Hippocampal formation (tissue), 2 donors: ENCODE measurements at places on chromosomes 16 and 17.

DNA sequence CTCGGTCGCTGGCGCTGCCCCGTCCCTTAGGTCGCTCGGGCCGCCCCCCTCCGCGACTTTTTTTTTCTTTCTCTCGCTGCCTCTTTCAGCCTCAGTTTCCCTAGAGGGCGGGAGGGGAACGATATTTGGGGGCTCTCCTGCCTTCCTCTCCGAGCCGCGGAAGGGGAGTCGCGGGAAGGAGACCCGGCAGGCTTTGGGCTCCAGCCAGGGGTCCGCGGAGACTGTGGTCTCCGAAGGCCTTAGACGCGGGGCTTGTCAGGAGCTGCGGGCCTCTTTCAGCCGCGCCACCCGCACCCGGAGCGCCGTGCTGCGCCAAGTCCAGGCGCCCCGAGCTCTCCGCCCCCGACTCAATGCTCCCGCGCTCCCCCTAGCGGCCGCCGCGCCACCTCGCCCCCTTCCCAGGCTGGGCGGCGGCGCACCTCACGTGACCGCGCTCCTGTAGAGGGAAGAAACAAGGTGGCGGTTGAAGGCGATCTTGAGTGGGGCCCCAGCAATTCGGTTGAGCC, at the start of gene LRRC37B:
TSS of gene LRRC37B (plus strand) at position 427 of the 506 bp plus-strand sequence. CDS start 14,010 bp downstream, outside the sequence.
- peak; percentile 82 for DNase-seq

DNA sequence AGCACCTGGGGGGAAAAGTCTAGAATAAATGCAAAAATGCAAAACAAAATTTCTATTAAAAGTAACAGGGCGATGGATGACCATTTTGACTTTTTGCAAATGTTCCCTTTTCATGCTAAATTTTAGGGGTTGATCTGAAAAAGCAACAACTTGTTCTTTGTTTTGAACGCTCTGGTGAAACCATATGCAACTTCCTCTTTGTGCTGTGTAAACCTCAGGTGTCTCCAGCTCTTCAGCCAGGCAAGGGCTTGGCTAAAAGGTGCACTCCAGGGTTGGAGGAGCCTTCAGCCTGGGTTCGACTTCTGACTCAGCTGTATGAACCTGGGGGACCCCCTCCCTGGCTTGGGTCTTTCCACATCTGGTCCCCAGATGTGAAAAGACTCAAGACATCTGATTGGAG, 9.5 kb downstream of the IRF8 start:
- no peak for DNase-seq

GRCh38 chr16:35724551-35724950, 2265.1 kb downstream of the TP53TG3F start:
- no peak for DNase-seq

- no peak for DNase-seq
These were observed 2.5 kb downstream of the SLC22A31 start for GRCh38 chr16:89197633-89198416.

DNA sequence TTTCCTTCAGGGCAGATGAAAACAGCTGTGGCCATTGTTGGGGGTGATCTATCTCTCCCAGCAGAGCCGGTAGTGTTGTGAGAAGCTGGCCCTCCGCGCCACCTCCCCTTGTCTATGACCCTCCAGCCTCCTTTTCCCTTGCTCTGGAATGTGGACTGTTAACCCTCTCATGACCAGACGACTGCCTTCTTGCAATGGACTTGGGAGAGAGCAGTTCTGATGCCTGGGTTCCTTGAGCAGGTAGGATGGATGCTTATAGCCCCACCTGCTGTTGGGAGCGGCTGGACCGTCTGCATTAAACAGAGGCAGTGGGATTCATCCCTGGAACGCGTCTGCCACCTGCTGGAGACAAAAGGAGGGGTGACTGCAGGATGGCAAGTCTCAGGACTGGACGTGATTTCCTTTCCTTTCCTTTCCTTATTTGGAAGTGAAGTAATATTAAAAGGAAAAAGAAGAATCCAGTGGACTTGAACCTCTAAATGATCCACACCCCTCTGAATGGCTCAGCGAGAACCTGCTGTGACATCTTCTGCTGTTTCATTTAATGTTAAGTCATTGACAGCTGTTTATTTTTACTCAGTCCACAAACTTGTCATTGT, 1.8 kb upstream of the SOST start:
- peak; percentile 88 for DNase-seq

- DNase-seq, result no peak
These were observed 44.8 kb downstream of the GLG1 start for GRCh38 chr16:74562117-74562516.

GRCh38 chr16:9212621-9213020, 121.2 kb downstream of the HAPSTR1 start:
- no peak for DNase-seq

DNA sequence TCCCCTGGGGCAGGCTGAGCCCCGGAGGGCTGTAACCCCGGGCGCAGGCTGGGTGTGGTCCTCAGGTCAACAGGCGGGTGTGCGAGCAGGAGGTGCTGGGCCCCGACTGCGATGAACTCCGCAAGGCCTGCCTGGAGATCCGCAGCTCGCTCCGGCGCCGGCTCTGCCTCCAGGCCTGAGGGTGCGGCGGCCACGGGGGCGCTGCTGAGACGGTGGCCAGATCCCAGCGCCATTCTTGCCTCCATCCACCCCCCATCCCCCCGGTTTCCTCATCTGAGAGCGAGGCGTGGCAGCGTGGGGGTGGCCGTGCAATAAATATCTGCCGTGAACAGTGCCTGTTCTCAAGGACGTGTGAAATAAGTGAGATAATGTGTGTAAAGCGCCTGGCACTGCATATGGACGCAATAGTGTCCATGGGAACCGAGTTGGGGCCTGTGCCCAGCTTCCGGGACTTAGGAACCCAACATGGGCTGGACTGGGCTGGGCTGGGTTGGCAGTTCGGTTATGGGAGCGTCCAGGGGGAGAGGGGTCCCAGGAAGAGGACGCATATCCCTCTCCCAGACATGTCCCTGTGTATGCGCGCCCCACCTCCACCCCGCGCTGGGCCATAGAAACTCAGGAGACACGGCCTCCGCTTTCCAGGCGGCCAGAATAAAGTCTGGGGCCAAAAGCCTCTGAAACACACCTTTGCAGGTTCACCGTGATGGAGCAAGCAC, 15.0 kb downstream of the ZNF213 start:
- DNase-seq, result peak; percentile 9

GRCh38 chr17:6462692-6463091, 18.4 kb downstream of the PIMREG start:
- DNase-seq, result no peak

DNA sequence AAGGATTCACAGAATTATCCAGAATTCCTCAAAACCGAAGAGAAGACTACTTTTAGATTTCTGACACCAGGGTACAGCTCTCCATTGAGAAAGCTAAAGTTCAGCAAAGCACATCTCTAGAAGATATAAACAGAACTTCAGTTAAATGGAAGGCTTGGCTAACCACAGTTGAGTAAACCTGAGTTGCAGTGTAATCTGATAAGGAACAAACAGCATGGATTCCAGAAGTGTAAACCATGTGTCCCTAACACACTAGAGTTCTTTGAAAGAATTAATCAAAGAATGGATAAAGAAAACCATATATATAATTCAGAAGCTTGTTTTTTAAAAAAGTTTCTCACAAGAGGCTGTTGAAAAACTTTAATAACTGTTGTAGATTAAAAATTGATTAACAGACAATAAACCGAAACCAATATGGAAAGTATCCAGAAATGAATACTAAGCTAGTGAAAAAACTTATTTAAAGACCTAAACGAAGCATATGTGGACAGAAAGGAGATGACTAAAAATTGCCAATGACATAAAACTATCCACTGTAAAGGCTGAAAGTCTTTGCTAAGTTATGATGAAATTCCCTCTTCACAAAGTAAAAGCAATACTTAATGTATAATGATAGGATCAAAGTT, 4.3 kb downstream of the RNF43 start:
- no peak for DNase-seq

- no peak for DNase-seq
These were observed 7.0 kb downstream of the TRPV2 start for GRCh38 chr17:16422416-16422815.

GRCh38 chr16:89615596-89616090, 2.2 kb downstream of the DPEP1 start:
- DNase-seq, result no peak

GRCh38 chr16:81467072-81467471, 22.5 kb downstream of the CMIP start:
- no peak for DNase-seq

DNA sequence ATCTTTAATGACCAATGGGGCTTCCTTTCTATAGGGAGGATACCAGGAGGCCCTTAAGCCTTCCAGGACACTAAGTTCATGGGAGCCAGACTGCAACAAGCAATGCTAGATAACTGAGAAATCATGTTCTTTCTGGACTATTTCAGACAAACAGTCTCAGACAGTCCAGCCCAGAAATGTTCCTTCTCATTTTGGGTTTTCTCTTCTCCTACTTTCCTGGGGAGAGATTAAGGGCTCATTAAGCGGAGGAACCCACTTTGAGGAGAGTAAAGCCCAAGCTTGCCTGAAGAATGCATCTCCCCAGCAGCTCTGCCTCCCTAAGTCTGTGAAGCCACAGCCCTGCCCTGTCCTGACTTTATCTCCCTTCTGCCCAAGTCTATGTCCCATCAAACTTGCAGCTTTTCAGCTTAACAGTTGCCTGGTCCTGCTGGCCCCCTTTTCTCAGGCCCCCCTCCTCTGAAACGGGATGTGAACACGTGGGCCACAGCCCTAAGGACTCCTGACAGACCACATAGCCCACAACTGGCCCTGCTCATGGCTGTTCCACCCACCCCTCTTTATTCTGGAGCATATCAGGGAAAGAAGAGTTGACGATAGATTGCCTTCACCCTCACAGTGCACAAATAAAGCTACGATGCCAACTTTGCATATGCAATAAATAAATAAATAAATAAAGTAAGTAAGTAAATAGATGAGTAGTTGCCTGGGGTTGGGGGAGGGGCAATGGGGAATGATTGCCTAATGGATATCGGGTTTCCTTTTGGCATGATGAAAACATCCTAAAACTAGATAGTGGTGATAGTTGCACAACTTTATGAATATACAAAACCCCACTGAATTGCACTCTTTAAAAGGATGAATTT, 111.0 kb downstream of the N4BP1 start:
- DNase-seq, result no peak

DNA sequence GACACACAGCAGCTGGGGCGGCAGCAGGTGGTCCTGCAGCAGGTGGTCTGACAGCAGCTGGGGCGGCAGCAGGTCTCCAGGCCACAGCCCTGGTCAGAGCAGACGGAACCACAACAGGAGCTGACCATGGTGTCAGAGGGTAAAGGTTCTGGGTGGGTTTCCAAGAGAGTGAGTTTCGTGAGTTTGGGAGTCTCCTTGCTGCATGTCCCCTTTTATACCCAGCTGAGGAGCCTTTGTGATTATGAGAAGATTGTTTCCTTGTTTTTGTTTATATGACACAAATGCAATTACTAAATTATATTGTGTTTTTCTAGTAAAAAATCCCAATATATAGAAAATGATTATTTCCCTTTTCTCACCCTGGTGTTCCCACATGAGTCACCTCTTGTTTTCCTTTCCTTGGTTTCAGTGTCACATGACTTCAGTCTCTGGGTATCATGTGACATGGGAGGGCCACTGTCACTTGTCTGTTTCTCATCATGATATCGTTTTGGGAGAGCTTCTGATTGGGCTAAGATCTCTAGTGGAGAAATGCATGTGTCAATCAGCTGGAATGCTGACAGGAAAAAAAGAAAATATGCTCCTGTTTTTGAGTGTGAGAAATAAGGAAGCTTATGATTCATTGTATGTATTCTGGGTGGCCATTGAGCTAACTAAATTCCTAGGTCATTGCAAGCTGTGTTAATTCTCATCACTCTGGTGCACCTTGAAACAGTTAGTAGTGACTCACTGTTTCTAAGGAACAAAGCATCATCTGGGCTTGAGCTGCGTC, at the start of gene KRTAP4-6:
TSS of gene KRTAP4-6 (minus strand) at position 185 of the 772 bp plus-strand sequence. CDS start at position 128, 57 bp downstream.
- no peak for DNase-seq

DNA sequence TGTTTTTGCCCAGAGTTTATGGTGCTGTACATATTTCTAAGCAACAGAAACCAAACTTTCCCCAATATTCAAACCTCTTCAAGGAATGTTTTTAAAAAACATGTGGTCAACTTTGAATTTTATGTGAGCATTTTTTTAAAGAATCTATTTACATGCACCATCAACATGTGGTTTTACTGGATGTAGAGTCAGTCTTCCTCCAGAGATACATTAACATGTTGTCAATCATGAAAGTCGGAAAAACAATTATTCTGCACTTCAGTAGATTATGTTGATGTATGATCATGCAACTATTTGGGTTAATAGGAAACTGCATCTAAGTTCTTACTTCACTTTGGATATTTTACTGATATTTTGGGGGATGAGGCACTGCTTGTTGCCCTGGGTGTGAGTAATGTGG, 208.6 kb downstream of the FOXL1 start:
- no peak for DNase-seq

GRCh38 chr17:46099865-46100264, 93.4 kb downstream of the KANSL1 start:
- DNase-seq, result no peak

DNA sequence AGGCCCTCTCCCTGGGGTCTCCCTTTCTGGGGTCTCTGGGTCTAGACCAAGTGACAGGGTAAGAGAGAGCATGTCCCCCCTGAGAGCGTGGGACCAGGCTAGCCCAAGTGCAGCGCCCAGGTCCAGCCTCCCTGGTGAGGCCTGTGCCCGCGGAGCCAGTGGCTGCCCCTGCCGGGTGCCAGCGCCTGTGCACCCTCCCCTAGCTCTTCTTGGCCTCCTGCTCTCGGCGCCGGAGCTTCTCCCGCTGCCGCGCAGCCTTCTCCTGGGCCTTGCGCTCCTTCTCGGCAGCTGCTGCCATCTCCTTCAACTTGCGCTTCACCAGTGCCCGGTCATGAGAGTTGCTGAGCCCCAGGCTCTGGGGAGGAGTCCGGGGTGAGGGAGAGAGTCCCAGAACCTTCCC, 17.3 kb downstream of the SAMD14 start:
- DNase-seq, result no peak

DNA sequence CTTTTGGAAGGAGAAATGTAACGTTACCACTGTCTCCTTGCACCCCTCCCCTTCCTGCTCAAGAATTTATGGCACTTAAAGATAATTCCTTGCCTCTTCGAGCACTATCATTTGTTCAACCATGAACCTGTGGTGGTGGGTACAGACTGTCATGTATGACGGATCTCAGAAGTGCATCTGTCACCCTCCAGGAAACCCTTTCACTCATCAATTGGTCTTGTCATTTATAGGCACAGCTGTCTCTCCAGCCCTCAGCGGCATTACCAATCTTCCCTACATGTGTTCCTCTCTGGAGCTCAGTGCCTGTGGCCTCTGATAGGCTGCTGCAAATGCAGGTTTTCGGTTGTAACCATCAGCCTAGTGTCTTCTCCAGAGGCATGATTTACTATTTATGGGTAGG, 15.0 kb downstream of the CNTNAP4 start:
- DNase-seq, result no peak

DNA sequence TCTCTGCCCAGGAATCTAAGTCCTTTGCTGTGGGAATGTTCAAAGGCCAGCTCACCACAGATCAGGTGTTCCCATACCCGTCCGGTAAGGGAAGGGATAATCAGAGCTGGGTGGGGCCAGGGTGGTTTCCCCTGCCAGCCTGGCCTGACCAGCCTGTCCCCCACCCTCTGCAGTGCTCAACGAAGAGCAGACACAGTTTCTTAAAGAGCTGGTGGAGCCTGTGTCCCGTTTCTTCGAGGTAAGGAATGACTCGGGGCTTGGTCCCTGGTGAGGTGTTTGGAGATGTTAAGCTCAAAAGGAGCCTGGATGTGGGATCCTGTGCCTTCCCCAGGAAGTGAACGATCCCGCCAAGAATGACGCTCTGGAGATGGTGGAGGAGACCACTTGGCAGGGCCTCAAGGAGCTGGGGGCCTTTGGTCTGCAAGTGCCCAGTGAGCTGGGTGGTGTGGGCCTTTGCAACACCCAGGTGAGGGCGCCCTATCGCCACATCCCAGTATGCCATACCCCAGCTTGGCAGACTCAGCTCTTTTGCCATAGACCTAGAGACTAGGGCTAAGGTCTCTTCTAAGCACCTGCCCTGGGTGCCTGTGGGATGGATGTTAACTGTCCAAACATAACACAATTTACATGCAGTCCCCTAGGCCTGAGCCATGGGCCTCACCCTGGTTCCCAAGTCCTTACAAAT, 997 bp downstream of the ACADVL start:
- no peak for DNase-seq
